ENCODE measurements at places on chromosomes 7 and 10. TPM values are rescaled to one million over a fixed set of nuclear protein-coding genes. Genes with fewer than 3 reads are reported as not detected.
A peak's percentile ranks its signal among the peaks of the same experiment; 100 is the strongest.

Gene ETV1
- 15.8 TPM for total RNA-seq

GRCh38 chr7:132417103-132417906 is 159.0 kb downstream of the PLXNA4 start:
- no peak for DNase-seq

DNA sequence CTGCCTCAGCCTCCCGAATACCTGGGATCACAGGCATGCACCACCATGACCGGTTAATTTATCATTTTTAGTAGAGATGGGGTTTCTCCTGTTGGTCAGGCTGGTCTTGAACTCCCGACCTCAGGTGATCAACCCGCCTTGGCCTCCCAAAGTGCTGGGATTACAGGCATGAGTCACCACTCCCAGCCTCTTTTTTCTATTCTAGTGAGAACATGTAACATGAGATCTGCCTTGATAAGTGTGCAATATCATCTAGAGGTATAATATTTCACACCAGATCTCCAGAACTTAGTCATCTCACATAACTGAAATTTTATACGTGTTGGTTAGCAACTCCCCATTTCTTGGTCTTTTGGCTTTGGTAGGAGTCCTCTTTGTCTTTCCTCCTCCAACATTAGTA is 656.9 kb downstream of the CNTNAP2 start:
- no peak for DNase-seq

GRCh38 chr10:80474597-80474910 is 20.4 kb downstream of the TSPAN14 start:
- DNase-seq: no peak

GRCh38 chr7:74380720-74381119 is 73.0 kb upstream of the GTF2IRD1 start:
- DNase-seq: peak; percentile 54

DNA sequence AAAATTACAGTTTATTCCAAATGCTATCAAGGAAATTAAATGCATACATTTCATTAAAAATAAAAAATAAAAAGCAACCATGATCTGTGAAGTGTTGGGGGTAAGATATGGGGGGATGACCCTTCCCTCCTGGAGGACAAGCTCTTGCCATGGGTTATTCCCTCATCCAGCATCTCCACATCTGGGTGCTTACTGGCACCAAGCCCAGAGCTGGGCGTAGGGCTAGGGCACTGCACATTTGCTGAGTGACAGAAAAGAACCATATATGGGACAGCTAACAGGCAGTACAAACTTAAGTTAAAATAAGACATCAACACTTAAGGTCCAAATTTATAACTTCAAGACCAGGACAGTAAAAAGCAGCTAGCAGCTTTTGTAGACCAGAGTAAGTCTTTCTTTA is 10.2 kb downstream of the CCDC6 start:
- DNase-seq: no peak

Gene ASAH2
- total RNA-seq: 8.3 TPM

DNA sequence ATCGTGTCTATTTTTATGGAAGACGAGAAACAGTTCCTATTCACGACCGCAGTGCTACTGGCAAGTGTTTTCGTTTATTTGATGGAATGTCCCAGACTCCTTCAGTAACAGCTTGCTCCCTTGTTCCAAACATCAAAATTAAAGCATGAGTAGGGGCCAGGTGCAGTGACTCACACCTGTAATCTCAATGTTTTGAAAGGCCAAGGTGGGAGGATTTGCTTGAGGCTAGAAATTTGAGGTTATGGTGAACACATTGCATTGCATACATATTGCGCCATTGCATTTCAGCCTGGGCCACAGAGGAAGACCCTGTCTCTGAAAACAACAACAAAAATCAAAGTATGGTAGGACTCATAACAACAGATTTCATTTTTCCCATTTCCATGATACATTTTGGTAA is 22.8 kb downstream of the PTTG1IP2 start:
- no peak for DNase-seq

GRCh38 chr10:870564-871166 is 60.8 kb downstream of the LARP4B start:
- DNase-seq: no peak

DNA sequence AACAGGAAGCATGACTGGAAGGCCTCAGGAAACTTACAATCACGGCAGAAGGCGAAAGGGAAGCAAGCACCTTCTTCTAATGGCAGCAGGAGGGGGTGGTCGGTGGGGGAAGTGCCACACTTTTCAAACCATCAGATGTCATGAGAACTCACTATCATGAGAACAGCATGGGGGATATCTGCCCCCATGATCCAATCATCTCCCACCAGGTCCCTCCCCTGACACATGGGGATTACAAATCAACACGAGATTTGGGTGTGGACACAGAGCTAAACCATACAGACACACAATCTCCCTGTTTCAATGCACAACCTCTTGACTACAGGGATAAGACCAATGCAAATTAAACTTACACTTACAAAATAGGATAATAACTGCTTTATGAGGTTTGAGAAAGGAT is 97.6 kb downstream of the SGMS1 start:
- no peak for DNase-seq

DNA sequence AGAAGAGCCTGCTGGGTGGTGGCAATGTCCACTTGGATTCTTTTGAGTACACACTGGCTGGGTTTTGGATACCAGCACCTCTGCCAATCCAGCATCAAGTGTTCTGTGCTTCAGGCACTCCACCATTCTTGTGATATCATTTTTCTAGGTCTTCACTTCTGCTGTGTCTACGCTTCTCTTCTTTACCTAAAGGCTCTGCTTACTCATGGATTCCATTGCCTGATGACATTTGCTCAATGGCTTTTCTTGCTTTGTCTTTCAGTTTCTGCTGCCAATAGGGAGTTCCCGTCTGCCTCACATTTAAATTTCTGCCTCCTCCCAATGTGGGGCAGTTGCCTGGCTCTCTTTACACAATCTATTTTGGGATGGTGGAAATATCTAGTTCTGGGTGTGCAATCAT is 12.7 kb upstream of the PAPSS2 start:
- no peak for DNase-seq

- no peak for DNase-seq
Measured at GRCh38 chr7:329691-330281, 39.8 kb downstream of the FOXL3 start.
